Myocyte (in vitro differentiated cells): ENCODE measurements at places on chromosomes 12 and 14. TPM values are rescaled to one million over a fixed set of nuclear protein-coding genes. Genes with fewer than 3 reads are reported as not detected.

Gene SPIC
- total RNA-seq = not detected in 2 replicates

Gene PRB4
- not detected in 2 replicates for total RNA-seq

Gene B3GNT4
- total RNA-seq = 0.36 TPM in 1 of 2 replicates, not detected in the other

Gene DPY19L2
- 2.8 and 3.3 TPM in 2 replicates for total RNA-seq

Gene RNASE11
- total RNA-seq = not detected in 2 replicates

Gene SLC25A47
- total RNA-seq = not detected in 2 replicates
